ENCODE measurements at places on chromosomes 16 and 17. TPM values are rescaled to one million over a fixed set of nuclear protein-coding genes. Genes with fewer than 3 reads are reported as not detected.

The SMIM22 gene
- not detected for total RNA-seq

GRCh38 chr17:29145289-29146073, 34.7 kb downstream of the MYO18A start:
- no peak for DNase-seq

- no peak for DNase-seq
Measured at GRCh38 chr16:87754535-87754934, 11.3 kb downstream of the KLHDC4 start.

The P2RX5 gene
- 14.9 TPM for total RNA-seq

GRCh38 chr16:22681554-22682291, 132.2 kb upstream of the HS3ST2 start:
- DNase-seq, result no peak

DNA sequence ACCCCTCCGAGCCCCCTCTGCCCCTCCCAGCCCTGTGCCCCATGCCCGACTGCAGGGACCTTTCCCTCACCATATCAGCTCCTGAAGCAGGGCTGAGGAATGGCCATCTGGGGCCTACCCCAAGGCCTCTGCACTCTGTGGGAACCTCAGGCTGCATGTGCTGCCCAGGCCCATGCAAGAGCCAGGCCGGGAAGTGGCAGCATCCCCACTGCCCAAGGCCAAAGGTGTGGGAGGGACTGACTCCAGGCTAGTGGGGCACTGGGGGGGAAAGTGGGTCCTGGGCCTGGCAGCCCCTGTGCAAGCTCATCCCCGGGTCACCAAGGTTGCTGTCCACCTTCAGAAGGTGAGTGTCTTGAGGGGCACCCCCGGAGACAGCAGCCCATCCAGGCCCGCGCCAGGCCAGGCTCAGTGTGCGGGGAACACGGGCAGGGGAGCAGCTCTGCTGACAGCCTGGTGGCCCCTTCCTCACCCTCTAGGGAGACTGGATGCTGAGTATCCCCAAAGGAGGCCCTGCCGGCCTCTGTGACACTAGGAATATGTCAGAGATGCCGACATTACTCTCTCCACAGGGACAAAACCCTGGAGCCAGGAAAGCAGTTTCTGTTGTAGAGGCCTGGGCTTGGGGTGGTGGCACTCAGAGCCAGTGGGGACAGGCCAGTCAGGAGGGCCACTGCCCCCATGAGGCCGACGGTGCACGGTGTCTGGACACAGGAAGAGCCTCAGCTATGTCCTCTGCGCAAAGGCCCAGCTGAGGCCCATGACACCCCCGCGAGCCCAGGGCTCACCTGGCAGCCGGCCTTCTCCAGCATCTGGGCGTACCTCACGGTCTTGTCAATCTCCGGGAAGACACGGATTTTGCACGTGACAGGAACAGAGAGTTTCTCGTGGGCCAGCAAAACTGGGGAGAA, 3.3 kb downstream of the DUS1L start:
- DNase-seq, result no peak

- no peak for DNase-seq
Measured at GRCh38 chr16:86508947-86509758, 1.2 kb upstream of the FOXF1 start.

GRCh38 chr16:68658341-68658973, 13.3 kb downstream of the CDH3 start:
- peak; percentile 25 for DNase-seq

DNA sequence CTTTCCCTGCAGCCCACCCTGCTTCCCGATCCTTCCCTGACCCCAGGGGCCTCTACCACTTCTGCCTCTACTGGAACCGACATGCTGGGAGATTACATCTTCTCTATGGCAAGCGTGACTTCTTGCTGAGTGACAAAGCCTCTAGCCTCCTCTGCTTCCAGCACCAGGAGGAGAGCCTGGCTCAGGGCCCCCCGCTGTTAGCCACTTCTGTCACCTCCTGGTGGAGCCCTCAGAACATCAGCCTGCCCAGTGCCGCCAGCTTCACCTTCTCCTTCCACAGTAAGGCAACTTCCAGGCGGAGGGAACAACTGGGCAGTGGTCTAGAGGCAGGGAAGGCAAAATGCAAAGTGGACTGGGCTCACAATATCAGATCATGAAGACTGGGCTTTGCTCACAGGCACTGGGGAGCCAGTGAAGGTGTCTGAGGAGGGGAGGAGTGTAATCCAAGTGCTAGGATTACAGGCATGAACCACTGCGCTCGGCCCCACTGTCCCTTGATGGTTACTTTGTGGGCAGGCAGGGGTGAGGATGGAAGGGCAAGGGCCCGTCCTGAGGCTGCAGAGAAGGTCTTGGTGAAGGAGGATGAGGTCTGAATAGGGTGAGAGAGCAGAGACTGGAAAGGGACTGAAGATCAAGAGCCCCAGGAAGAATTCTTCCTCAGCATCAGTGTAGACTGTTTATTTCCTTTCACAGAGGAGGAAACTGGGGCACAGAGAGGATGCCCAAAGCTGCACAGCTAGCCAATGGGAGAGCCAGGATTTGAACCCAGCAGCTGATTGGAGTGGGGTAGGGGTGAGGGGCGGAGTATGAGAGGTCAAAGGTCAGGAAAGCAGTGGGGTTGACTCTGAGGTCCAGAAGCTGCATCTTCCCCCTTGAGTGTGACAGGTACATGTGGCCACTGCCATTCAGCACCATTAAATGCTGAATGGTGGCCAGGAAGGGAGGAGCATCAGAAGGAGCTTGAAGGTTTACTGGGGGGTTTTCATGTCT, 16.5 kb upstream of the ADGRG3 start:
- no peak for DNase-seq

- DNase-seq, result no peak
Measured at GRCh38 chr16:81432937-81433557, 11.6 kb upstream of the CMIP start.

- DNase-seq, result no peak
Measured at GRCh38 chr17:39699818-39700147, at the start of gene ERBB2. TSS of gene ERBB2 (plus strand) at chr17:39700064. CDS start at chr17:39700239, 175 bp downstream.

The ZG16 gene
- total RNA-seq, result not detected

- DNase-seq, result peak; percentile 22
Measured at GRCh38 chr16:85303354-85303883, 191.1 kb upstream of the CIBAR2 start.

GRCh38 chr17:71200597-71200996, 920.2 kb upstream of the SOX9 start:
- DNase-seq, result no peak

- no peak for DNase-seq
Measured at GRCh38 chr17:75418531-75418930, 13.1 kb upstream of the GRB2 start.

The GAS7 gene
- total RNA-seq, result 0.05 TPM

The GRB7 gene
- 2.8 TPM for total RNA-seq

DNA sequence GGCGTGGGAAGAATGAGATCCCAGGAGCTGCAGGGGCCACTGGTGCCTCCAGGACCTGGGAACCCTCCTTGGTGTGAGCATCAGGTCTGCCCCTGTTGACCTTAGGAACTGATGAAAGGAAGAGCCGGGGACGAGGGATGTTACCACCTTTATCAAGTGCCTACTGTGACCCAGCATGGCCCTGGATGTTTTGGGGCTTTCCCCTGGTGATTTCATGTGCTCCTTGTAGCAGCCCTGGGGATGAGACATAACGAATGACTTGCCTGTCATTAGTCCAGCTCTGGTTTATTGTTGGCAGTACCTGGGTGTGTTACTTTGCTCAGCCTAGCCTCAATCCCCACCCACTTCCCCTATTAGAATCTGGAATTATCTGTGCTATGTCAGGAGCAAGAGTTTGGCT, 39.9 kb downstream of the WSCD1 start:
- DNase-seq, result no peak

DNA sequence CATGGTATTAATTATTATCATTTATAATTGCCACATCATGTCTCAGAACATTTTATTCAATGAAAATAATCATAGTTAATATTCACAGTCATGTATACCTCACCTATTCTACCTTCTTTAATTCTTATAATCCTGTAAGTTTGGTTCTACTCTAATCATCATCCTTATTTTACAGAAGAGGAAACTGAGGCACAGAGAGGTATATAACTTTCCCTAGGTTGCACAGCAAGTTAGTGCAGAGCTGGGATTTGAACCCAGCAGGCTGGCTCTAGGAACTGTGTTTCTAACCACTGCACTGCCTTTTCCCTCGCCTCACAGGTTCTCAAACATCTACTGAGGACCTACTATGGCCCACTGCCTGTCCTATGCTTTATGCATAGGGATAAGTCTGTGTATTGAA, 32.7 kb downstream of the WSB1 start:
- no peak for DNase-seq

- DNase-seq, result no peak
Measured at GRCh38 chr17:39757931-39758873, 20.5 kb downstream of the GRB7 start.

Measured in Panc1 (cell line).